ENCODE measurements at places on chromosomes 7 and 10.

DNA sequence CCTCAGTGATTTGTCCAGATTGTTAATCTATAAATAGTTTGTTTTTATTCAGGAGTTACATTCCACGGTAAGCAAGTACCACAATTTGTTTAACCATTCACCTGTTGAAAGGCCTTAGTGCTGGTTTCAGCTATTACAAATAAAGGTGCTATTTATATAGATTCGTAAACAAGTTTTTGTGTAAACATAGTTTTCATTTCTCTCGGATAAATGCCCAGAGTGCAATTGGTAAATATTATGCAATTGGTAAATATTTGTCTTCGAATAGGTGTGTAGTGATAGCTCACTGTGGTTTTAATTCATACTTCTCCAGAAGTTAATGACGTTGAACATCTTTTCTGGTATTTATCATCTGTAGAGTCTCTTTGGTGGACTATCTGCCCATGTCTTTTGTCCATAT is 76.4 kb upstream of the RSU1 start:
- no peak for DNase-seq

DNA sequence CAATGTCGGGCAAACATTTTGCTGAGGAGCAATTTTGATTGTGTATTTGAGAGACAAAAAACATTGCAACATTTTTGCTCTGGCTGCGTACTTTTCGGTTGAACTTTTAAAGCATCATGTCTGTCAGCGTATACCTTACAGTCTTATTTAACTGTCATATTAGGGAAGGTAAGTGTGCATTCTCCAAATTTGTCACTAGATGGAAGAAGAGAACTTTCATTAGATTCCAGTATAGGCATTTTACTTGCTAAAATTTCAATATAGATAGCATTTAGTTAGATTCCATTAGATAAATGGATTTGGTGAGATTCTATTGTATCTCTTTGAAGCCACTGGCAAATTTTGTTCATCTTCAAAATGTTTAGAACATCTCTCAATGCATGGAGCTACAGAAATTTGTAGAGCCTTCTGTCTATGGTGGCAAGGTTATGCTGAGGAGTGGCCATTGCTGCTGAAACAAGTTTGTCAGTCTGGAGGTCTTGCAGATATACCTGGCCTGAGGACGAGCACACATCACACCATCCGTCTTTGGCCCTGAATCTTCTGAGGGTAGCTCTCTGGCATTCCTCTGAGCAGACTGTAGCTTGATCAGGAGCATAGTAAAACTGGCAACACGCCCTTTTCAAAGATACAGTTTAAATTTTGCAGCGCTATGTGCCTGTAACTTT is 437.5 kb upstream of the MBL2 start:
- no peak for DNase-seq

DNA sequence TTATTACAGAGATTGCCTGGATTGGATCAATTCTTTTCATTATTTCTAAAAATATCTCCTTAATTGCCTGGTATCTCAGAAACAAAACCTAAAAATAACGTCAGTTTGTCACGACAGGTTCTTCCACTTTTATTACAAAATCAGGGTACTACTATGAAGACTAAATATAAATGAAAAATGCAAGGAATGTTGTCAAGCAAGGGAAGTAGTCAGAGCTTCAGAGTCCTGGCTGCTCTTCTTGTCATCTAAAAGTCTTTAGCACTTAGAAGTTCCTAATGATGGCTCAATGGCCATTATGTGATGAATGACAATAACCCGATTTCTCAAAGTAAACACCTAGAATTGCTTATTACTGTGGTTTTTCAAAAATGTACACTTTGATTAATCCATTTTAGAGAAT is 192.2 kb downstream of the SEMA3A start:
- no peak for DNase-seq

DNA sequence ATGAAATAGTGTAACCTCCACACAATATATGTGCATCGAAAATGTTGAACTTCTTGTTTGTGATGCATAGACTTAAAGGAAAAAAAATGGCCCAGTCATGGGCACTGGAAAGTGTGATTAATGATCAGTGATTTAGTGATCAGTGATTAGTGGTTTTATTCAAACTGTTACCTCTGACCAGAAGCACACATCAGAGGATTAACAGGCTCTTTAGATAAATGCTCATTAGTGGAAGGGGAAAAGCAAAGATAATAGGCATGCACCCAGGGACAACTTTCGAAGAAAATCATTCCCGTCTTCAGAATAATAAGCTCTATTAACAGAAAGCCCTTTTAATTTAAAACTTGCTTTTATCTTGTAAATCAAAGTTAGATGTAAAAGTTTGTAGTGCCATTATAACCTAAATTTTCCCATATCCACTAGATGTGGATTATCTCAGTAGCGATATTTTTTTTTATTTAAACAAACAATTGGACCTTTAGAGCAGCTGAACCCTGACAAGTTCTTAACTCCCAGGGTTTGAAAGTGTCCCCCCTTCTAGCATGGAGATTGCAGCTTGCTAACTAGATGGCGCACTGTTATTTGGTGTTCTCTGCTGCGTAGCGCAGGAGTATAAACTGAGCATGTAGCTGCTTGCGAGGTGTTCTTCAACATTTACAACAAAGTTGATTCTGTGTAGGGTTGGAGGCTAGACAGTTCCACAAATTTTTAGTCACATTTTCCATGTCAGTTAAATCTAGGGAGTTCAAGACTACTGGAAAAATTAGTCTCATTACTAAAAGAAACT is at the start of gene CREB5:
Gene CREB5, plus strand, starts transcription at position 643 of the 787 bp plus-strand sequence. CDS start 397 bp downstream, outside the sequence.
- no peak for DNase-seq

DNA sequence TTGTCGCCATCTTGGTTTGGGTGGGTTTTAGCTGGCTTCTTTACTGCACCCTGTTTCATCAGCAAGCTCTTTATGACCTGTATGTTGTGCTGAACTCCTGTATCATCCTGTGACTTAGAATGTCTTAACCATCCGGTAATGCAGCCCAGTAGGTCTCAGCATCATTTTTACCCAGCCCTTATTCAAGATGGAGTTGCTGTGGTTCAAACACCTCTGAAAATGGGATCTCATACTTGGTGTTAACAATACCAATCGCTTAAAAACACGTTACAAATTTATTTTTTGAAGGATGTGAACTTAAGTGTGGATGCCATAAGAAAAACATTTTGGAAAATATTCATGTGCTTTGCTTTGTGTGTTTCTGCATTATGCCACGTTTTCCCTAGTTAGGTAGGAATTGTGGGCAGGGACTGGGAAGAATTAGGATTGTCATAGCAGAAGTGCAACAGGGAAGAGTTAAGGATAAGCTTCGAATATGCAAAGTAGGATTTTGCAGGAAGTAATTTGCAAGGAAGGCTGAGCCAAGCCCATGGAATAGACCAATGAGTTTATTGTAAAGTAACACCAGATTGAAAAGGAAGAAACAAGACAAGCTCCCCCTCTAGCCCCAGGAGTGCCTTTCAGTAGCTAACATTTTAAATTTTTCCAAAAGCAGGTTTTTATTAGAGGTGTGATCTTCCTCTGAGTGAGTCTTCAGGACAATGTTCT is 56.4 kb downstream of the PRR15 start:
- no peak for DNase-seq

GRCh38 chr10:88193018-88193417 is 329.6 kb downstream of the PTEN start:
- no peak for DNase-seq

DNA sequence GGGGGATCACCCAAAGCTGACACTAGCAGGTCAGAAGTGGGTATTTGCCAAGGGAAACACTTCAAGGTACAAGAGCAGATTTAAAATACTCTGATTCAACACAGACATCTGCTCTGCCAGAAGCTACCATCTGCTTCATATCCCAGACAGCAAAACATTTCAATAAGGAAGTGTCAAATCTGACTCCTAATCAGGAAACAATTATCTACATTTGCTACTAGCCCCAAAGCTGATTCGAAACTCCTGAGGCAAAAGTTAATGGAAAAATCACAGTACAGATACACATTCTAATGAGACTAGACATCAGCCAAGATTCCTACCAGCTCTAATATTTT is 48.9 kb downstream of the PARD3 start:
- no peak for DNase-seq

DNA sequence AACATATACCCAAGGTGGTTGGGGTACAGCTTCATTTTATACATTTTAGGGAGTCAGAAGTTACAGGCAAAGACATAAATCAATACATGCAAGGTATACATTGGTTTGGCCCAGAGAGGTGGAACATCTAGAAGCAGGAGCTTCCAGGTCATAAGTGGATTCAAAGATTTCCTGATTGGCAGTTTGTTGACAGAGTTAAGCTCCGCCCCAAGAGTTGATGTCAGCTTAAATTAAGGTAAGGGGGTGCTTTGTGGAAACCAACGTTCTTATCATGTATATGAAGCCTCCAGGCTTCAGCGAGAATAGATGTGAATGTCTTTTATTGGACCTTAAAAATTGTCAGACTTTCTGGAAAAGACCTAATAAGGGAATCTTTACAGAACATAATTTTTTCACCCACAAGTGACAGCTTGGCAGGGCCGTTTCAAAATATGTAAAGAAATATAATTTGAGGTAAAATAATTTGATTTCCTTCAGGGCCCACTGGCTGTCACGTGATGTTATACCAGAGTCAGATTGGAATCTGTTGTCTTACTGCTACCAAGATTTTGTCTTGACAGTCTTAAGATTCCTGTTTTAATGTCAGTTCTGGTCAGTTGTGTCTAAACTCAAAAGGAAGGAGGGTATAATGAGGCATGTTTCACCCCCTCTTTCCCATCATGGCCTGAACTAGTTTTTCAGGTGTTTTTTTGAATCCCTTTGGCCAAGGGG is 6.3 kb upstream of the PANK1 start:
- DNase-seq = no peak

GRCh38 chr7:71221549-71221948 is 89.6 kb downstream of the GALNT17 start:
- DNase-seq = no peak

DNA sequence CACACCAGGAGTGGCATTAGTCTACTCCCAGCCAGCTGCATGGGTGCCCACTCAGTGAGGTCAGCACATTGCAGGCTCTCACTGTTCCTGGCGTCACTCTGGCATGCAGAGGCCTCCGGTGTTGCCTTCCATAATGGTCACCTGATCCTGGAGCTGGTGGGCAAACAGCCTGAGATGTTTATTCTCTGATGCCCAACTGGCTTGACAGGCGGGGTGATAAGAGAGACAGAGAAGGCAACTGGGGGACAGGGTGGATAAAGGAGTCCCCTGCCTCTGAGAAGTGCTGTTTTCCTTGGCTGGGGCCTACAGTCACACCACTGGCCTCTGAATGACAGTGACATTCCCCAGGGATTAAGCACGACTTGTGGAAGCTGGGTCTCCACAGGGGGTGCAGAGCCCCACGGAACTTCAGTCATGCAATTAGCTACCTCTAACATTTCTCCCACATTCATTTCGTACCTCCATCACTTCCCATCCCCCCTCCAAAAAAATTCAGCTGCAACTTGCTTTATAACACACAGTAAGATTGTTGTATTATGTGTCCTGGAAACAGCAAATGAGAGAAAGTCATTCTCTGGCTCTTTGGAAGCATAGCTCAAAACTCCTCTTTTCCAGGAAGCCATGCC is 7.1 kb upstream of the RBM20 start:
- no peak for DNase-seq

DNA sequence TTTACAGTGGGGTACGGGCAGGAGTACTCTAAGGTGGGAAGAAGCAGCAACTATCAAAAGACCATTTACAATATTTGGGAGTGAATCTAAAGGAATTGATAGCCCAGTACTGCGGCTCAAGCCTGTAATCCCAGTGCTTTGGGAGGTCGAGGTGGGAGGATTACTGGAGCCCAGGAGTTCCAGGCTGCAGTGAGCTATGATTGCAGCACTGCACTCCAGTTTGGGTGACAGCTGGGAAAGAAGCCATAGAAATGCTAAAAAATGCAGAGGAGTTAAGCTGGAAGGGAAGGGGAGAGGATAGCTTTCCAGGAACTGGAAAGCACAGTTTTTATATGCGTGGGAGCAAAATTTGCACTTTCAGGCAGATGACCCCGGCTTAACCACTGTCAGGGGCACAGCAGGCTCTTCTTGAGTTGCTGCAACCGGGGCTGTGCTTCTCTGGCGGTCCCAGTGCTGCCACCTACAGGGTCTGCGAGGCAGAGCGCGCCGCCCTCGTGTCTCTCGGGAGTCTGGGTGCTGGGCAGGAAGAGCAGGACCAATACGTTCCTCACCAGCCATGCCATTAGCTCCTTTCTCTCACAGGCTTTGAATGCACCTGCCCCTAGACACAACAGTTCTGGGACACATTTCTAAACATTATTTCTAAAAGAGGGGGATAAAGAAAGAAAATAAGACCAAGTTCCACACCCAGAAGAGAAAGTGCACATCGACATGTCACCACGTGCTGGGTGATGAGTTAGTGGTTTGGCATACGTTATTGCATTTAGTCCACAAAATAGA is 10.1 kb upstream of the BMPER start:
- DNase-seq = peak; percentile 58

DNA sequence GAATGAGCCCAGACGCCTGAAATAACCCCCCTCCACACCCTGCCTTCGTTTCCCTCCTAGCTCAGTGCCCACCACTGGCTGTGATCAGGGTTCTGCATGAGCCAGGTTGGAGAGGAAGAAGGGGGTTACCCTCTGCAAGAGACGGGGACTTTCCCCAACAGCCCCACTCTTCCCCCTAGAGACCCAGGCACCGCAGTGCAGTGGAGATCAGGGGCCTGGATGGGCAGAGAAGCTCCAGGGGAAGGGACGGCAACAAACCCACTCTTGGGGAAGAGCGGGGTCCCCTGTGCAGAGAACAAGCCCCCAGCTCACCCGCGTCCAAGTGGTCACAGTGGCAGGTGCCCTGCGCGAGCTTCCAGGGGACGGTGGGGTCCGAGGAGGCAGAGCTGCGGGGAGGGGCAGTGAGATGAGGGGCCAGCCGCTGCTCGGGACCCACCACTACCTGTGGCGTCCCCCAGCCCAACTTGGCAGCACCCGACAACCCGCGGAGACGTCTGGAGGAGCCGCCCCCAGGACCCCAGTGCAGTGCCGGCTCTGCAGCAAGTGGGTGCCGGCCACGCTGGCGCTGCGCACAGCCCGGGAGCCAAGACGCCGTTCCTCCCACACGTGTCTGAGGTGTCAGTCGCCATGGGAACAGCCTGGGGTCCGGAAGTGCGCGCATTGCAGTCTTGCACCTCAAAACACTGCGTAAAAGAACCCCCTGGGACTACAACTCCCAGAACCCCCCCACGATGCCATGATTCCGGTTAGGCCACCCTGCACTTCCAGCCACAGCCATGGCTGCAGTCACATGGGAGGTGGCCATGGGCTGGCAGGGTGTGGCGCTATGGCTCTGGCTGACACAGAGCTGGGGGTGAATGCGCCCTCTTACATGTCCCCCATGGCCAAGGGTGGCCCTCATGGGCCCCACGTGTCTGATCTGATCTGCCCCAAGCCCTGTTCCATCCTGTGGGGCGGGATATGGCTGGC is 45.8 kb upstream of the WIPI2 start:
- DNase-seq = peak; percentile 58
